Epithelial cell of alveolus of lung (primary cell): ENCODE measurements at places on chromosomes 3 and 15. TPM values are rescaled to one million over a fixed set of nuclear protein-coding genes. Genes with fewer than 3 reads are reported as not detected.

Gene SLITRK3
- total RNA-seq, result not detected in 2 replicates

Gene FOXL2
- 0.08 and 1.4 TPM in 2 replicates for total RNA-seq

Gene SLC2A2
- not detected in 2 replicates for total RNA-seq

Gene LRRC31
- total RNA-seq, result not detected in 2 replicates

Gene CNTN3
- total RNA-seq, result 0.78 and 3.4 TPM in 2 replicates

Gene SPSB4
- 0.13 TPM in 1 of 2 replicates, not detected in the other for total RNA-seq

Gene FILIP1L
- 12.6 and 42.7 TPM in 2 replicates for total RNA-seq

Gene CCR3
- total RNA-seq, result not detected in 2 replicates

Gene FAM227B
- total RNA-seq, result 3.2 and 4.3 TPM in 2 replicates

Gene OXNAD1
- total RNA-seq, result 9.4 and 9.5 TPM in 2 replicates

Gene TERB2
- total RNA-seq, result not detected in 2 replicates

Gene CPN2
- not detected in 2 replicates for total RNA-seq

Gene RTP1
- total RNA-seq, result not detected in 2 replicates

Gene SCG5
- total RNA-seq, result 24.4 and 46.5 TPM in 2 replicates

Gene CD96
- 0.13 TPM in 1 of 2 replicates, not detected in the other for total RNA-seq

Gene CPA3
- not detected in 2 replicates for total RNA-seq

Gene TRIM59
- 24.8 and 32.1 TPM in 2 replicates for total RNA-seq

Gene JMJD7
- total RNA-seq, result 4.4 and 6.1 TPM in 2 replicates
